Neuronal stem cell (in vitro differentiated cells): ENCODE measurements at places on chromosomes 7 and 10.

- no peak for DNase-seq
Measured at GRCh38 chr10:122861711-122862161, 16.1 kb upstream of the CUZD1 start.

DNA sequence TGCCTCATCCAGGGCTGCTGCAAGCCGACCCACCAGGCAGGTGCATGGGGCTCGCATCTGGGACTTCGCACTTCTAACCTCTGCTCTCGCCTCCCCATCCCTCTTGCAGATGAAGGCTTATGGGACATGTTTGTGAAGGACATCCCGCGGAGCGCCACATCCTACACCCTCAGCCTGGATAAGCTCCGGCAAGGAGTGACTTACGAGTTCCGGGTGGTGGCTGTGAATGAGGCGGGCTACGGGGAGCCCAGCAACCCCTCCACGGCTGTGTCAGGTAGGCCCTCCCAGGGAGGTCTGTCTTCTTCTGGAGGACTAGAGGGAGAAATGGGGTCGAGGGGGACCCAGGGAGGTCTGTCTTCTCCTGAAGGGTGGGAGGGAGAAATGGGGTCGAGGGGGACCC, 448.9 kb upstream of the FOXK1 start:
- DNase-seq: no peak

DNA sequence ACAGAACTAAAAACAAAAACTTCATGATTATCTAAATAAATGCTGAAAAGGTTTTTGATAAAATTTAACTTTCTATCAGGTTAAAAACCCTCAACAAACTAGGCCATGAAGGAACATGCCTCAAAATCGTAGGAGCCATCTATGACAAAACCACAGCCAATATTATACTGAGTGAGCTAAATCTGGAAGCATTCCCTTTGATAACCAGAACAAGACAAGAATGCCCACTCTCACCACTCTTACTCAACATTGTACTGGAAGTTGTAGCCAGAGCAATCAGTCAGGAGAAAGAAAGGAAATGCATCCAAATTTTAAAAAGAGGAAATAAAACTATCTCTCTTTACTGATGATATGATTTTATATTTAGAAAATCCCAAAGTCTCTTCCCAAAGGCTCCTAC, 228.7 kb downstream of the CHRM2 start:
- DNase-seq: no peak

- DNase-seq: no peak
Measured at GRCh38 chr10:89795840-89796239, 94.5 kb downstream of the KIF20B start.

GRCh38 chr10:43942096-43942850, 293.6 kb upstream of the ZNF32 start:
- no peak for DNase-seq

- DNase-seq: no peak
Measured at GRCh38 chr10:77636282-77636966, 1.2 kb downstream of the KCNMA1 start.

DNA sequence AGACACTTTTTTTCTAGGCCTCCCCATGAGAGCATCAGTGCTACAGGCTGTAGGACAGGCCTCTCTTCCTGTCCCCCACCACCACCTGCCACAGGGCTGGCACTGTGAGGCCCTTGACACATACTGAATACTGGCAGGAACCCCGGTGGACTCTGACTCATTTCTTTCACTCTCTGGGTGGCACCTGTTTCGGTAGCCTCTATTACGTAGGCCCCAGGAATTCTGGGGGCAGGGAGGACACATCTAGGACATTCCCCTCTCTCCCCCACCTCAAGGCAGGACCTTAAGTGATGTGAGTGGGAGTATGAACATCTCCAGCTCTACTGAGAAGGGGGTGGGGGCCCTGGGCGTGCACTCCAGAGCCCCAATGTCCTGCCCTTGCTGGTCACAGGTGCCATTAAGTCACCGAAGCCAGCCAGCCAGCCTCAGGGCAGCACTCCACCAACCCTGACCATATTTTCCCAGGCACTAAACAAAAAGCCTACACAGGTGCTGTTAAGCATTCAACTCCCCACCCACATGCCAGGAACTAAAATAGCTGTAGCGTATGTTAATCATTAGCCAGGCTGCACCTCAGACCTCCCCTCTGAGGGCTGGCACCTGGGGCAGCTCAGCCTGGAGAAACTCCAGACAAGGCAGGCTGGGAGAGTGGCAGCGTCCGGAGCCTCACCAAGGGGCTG, 8.9 kb downstream of the ANXA11 start:
- no peak for DNase-seq

GRCh38 chr10:116974456-116975005, 30.5 kb downstream of the SHTN1 start:
- no peak for DNase-seq

DNA sequence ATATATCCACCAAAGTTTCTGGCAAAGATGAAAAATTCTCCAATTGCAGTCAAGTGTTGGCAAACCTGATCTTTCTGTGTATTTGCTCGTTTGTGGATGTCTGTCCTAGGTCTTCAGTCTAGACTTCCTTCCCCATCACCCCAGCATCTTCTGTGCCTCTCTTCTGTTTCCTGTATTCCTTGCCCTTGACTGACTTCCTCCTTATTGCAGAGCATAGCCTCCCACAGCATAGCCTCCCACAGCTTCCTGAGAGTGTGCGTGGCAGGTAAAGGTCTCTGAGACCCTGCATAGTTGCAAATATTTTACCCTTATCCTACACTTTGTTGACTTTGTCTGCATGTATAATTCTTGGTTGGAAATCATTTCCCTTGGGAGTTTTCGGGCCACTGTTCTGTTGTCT, 18.4 kb downstream of the SLC18A2 start:
- no peak for DNase-seq

GRCh38 chr7:47283497-47284131, 298.3 kb downstream of the TNS3 start:
- DNase-seq: no peak

- no peak for DNase-seq
Measured at GRCh38 chr10:6504296-6504695, 75.8 kb downstream of the PRKCQ start.

DNA sequence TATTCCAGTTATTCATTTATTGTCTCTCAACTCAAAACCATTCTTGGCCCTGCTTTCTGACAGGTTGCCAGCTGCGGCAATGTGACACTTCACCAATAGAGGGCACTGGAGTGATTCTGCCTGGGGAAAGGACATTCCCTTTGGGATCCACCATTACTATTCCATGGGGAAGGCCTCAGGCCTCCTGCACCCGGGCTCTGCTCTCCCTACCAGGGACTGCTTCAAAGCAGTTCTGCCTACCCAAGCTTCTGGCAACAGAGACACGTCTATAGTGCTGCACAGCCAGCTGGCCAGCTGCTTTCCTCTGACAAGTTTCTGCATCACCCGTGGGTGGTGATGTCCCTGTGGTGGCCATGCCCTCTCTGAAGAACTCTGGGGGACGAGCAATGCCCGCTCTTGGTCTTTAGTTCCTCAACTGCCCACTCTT, 163.8 kb downstream of the ELMO1 start:
- peak; percentile 41 for DNase-seq

DNA sequence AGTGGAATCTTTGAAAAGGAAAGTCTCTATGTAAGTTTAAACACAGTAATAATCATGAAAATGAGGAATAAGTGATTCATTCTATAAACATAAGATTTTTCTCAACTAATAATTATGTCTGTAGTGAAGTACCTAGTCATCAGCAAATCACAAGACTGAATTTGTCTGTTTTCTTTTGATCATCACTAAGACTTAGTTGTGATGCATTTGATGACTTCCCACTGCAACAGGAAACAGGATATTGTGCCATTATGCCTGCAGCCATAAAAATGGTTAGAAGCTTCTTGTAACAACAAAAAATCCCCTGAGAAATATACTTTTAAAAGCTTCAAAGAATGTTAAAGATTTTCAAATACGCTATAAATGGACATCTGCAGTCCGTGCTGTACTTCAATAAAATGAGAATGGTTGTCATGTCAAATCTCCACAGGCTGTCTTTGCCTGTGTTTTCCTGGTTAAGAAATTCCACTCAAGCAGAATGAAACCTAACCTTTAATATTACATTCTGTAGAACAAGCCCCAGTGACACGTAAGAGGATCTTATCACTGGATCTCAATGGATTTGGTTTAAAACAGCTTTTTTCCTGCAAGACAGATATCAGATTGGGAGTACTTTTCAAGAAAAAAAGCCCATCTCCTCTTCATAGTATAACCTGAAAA, 1262.3 kb upstream of the PHF14 start:
- DNase-seq: no peak

- DNase-seq: no peak
Measured at GRCh38 chr10:42953684-42954674, 122.9 kb upstream of the RET start.

DNA sequence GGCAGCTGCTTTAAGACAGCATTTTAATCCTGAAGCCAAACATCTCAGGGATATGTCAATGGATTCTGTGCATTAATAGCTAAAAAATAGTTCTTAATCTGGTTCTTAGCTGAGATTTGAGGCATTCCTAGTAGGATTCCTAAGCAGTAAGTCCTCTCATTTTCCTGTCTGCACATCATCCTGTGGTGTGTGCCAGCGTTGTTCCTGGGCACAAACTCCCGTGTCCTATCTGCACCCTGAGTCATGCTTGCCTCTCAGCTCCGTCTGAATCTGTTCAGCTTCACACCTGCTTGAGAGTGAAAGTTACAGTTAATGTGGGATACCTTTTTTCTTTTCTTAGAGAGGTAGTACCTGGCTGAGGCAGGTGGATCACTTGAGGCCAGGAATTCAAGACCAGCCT, 19.5 kb downstream of the BAG3 start:
- no peak for DNase-seq

GRCh38 chr10:12533723-12534122, 184.4 kb downstream of the CAMK1D start:
- no peak for DNase-seq

DNA sequence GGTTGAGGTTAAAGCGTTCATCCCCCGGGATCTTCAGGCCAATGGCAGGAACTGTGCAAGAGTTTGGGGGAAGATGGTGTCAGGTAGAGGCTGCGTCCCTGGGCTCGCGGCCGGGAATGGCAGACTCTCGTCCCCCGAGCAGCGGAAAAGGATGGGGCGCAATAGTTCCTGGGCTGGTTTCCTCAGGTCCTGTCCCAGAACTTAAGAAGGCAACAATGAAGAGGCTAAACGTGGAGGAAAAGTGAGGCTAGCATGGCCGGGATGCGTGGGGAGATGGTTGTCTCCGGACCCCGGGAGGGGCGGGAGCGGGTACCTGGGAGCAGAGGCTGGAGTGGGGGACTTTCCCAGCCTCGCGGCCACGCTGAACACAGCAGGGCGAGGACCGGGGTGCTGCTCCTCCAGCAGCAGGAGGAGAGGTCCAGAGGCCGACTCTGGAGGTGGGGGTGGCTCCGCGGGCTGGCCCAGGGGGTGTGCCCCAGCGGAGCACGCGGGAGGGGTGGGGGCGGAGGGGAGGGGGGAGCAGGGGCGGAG, 882 bp downstream of the IRF5 start:
- no peak for DNase-seq

DNA sequence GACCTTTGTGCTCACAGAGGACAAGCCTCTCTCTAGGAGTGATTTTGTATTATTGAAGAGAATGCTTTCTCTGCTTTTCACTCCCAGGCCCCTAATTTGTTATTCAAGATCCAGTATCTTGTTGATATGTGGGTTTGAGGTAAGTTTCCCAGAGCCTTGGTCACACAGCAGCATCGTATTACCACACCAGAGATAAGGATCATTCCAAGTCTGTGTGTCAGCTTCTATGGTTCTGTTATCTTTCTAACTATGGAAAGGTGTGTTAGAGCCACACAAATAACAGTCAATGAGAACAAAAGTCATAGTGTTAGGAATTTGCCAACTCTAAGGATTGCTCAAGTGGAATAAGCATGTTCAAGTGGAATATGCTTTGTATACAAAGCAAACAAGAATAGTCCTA, 1208.3 kb downstream of the GATA3 start:
- no peak for DNase-seq

GRCh38 chr7:96400518-96400917, 78.6 kb upstream of the SLC25A13 start:
- no peak for DNase-seq

DNA sequence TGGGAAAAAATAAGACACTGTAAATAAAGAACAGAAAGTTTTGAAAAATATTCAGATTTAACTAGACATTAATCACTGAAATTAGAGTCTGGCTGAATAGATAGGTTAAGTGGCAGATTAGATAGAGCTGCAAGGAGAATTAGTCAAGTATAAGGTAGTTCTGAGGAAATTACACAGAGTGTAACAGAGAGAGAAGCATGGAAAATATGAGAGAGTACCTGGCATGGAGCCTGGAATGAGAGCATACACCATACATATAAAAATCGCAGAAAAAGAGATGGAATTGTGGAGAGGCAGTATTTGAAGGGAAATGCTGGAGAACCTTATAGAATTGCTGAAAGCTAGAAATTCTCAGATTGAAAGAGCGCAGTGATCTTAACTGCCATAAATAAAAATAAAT, 46.9 kb downstream of the ZNRF2 start:
- DNase-seq: no peak

DNA sequence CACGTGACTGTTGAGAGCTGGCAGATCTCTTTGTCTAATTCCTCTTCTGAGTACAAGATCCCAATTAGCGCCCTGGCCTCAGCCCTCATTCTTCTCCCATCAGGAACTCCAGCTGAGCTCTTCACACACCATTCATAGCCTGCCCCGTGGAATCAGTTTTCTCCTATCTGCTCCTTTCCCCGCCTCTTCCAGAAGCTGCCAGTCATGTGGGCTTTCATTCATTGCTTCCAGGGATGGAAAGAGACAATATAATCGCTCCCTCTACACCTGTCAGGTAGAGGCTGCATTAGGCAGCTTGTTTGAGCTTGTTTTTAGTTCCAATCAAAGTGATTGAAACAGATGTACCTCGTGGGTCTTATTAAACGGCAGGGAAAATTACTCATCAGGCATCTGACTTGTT, 515.8 kb downstream of the TYW1 start:
- no peak for DNase-seq

DNA sequence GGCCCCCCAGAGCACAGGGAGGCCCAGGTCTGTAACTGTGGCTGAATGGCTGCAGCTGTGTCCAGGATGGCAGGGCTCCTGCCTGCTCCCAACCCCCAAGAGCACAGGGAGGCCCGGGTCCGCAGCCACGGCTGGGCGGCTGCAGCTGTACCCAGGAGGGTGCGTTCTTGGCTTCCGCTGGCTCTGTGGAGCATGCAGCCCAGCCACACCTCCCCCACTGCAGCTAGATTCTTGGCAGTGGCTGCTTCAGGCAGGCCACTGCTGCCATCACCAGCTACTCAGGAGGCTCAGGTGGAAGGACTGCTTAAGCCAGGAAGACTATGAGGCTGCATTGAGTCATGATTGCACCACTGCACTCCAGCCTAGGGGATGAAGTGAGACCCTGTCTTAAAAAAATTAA, 27.9 kb downstream of the C7orf25 start:
- no peak for DNase-seq

DNA sequence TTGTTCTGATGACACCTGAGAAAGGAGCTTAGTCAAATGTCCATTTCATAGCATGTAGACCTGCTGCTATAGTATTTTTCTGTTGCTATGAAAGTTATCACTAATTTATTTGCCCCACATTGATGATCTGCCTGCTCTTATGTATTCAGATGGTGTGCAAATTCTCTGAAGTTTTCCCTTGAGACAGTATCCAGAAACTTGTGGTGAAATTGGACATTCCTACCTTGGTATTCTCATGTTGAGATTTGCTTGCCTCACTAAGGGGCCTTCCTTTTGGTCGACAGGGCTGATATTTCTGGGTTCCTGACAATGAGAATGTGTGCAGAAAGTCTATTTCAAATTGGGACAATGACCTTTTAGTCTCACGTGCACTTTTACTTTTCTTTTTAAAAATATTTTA, 253.2 kb upstream of the FZD8 start:
- no peak for DNase-seq
